ENCODE measurements at places on chromosomes 2 and 18.
A peak's percentile ranks its signal among the peaks of the same experiment; 100 is the strongest.

- no peak for DNase-seq
Measured at GRCh38 chr2:141513853-141514252, 617.0 kb downstream of the LRP1B start.

DNA sequence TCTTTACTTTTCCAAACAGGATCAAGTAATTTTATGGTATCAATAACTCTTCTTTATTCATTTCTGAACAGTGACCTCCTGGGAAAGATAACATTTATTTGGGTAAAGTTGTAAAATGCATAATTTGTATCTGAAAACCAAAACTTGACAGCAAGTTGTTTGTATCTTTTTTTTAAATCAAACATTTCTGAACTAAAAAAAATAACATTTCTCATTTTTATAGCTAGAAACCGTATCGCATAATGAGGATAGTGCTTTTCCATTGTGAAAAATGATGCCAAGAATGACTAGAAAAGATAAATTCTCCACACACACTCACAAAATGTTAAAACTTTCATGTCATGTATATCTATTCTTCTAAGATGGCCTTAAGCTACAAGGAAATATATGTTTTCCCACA lies 578.2 kb downstream of the RIT2 start:
- DNase-seq: no peak

GRCh38 chr2:41949883-41950665 lies 97.7 kb upstream of the PKDCC start:
- DNase-seq: no peak

DNA sequence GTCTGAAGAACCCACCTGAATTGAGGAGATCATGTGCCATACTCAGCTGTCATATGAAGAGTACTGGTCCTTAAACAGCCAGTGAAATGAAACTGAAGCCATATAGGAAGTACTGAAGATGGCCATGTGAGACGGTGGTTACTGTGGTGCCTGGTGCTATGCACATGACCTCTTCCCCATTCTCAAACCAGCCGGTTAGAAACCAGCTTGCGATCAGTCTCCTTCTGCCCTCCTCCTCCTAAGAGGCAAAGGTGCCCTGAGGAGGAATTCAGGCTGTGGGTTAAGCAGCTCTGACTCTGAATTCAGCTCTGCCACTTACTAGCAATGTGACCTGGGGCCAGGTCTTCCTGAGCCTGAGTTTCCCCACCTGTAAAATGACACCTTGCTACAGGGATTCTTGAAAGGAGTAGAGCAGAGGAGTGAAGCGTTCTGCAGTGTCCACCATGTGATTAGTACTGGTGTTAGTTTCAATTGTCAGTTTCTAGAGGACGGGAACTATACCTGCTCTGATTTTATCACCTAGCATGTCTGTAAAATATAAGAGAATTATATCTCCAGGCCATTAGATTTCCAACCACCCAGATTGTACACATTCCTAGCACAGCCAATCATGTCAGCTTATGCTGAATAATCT lies 5.1 kb downstream of the FECH start:
- no peak for DNase-seq

DNA sequence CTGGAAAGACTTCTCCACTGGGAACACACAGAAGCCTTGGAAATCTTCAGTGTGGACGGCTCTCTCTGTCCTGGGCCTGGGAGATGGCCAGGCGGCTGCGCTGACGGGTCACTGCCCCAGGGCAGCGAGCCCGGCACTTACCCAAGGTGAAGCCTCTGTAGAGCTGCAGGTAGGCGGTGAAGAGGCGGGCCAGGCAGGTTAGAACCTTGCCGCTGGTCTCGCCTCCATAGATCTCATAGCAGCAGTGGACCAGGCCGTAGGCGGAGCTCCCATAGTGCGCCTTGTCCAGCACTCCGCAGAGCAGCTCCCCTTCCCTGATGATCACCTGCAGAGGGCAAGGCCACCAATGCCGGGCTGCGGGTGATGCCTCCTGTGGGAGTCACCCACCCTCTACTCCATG lies 53.0 kb downstream of the POLR1A start:
- no peak for DNase-seq

GRCh38 chr2:105644174-105644980 lies 100.3 kb upstream of the NCK2 start:
- peak; percentile 26 for DNase-seq

- DNase-seq: no peak
Measured at GRCh38 chr2:208148803-208149202, 2.8 kb upstream of the CRYGB start.

DNA sequence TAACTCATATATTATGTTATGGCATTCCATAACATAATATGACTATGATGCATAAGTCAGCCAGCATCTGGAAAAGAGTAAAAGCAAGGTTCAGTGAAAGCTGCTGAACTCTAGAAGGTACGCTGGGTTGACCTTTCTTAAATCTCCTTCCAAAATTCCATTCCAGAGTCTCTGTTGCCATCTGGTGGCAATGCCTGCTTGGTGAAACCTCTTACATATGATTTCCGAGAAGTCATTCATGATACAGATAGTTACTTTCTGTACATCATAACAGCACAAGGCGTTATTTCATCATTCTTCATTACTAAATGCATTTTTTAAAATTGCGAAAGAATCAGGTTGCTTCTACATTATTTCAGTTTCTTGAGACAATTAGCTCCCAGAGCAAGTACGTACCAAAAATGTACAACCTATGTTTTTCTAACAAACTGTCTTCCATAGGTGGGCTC lies 7.0 kb upstream of the EPG5 start:
- peak; percentile 51 for DNase-seq

GRCh38 chr2:220785178-220785577 lies 786.9 kb downstream of the EPHA4 start:
- no peak for DNase-seq

GRCh38 chr2:237280939-237281338 lies 133.0 kb downstream of the COL6A3 start:
- no peak for DNase-seq

- DNase-seq: no peak
Measured at GRCh38 chr18:3012136-3013023, 564 bp downstream of the LPIN2 start.

DNA sequence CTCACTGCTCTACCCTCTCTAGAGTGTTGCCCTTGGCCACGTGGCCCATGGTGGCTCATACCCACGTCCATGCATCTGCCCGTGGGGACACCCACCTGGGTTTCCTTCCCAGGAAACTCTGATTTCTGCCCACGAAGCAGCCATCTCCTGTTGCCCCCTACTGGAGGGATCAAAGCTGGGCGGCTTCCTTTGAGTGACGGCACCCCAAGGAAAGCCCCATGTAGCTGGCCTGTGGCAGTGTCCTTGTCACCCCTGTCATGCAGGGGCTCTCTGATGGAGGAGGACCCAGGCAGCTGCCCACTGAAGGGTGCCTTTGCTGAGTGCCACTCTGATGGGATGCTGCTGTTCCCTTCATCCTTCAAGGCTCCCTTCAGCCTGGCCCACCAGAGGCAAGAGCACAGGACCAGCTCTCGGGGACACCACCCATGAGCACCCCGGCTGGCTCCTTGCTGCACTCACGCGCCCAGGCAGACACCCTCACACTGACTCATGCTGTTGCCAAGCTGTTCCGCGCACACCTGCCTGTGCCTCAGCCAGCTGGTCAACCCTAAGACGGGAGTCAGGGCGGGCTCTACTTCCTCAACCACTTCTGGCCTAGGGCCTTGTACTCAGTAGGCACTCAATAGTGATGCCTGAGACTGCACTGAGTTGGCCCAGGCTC lies 101.1 kb downstream of the CTIF start:
- DNase-seq: no peak

DNA sequence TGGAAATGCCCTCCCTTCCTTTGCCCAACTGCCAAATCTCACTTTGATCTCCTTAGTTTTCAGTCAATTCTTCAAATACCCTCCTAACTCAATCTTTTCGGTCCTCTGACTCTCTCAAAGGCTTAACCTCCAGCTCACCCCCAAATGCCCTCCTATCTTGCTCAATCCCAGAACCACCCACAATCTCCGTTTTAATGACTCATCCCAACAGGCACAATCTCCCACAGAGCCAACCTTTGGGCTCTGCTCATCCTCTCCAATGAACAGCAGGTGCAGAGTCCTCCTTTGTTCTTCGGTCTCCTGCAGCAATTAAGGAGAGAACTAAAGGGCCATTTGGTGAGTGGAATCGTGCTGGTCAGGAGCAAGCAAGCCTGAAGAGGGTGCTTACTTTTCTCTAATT lies 366.1 kb upstream of the CRIM1 start:
- no peak for DNase-seq

DNA sequence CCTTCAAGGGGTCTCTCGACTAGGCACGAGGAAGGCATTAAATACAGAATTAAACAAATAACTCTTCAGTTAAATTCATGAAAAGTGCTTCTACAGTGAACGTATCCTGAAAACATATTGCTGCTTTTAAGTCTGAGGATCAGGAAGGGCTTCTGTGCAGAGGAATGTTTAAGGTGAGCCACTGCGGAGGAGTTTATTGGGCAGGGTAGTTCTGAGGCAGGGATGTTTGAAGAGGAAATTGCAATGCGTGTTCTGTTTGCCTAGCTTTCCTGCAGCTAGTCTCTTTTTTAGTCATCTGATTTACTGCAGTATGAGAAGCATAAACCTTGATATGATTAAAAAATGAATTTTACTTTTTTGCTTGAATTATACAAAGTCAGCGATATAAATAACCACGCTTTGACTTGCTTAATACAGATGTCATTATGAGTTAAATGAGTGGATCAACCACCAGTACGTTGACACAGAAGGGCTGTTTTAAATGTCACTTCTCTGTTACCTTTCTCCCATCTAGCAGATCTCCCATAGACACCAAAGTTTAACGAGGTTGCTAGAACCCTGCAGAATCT lies 98.7 kb downstream of the CTNNA2 start:
- no peak for DNase-seq

DNA sequence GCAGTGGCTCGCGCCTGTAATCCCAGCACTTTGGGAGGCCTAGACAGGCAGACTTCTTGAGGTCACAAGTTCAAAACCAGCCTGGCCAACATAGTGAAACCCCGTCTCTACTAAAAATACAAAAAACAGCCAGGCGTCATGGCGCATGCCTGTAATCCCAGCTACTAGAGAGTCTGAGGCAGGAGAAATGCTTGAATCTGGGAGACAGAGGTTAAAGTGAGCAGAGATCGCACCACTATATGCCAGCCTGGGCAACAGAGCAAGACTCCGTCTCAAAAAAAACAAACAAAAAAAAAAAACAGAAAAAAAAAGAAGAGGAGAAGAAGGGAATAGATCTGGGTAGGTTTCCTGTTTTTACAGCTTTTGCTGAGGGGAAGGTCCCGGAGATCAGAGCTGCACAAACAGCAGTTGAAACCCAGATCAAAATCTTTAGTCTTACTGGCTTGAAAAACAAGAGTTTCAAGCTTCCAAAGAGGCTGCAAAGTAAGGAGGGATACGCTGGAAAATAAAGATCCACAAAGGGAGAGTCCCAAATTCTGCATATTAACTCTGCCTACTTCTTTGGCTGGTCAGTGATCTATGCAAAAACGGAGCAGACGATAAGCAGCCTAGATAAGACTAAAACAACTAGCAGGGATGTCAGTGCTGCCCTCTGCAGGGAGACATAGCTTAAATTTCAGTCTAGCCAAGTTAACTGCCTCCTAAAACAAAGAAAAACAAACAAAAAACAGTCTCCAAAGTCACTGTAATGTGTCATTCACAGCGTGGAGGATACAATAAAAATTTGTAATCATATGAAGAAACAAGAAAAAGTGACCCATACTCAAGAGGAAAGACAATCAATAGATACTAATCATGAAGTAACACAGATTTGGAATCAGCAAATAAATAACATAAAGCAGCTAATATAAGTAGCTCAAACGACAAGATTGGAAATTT lies 74.1 kb downstream of the TLK1 start:
- no peak for DNase-seq

- no peak for DNase-seq
Measured at GRCh38 chr2:101349893-101350662, 37.2 kb downstream of the CREG2 start.

DNA sequence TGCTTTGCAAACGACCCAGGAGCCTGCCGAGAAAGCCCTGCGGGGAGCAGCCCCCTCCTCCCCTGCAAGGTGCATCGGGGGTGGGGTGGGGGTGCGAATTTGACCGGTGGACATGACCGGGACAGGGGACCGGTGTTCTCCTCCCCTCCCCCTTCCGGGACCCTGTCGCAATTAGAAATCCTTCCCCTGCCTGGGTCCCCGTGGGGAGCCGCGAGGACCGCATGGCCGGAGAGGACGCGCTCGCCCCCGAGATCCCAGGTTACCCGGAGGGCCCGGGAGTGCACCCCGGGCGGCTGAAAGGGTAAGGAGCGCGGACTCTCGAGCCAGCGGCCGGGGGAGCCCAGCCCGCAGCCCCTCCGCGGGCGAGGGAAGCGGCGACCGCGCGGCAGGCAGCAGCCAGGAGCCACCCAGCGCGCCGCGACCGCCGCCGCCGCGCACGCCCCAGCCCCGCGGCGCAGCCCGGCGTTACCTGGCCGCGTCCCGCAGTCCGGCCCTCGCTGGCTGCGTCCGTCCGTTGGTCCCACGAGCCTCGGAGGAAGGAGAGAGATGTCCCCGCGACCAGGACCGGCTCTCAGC lies 482 bp downstream of the DLGAP1 start:
- no peak for DNase-seq

GRCh38 chr18:59743566-59743965 lies 46.3 kb upstream of the CCBE1 start:
- no peak for DNase-seq

- no peak for DNase-seq
Measured at GRCh38 chr2:102603904-102604303, 15.4 kb upstream of the SLC9A2 start.

GRCh38 chr18:58581265-58581664 lies 47.6 kb downstream of the ALPK2 start:
- no peak for DNase-seq

- DNase-seq: no peak
Measured at GRCh38 chr2:88261725-88262124, 91.6 kb downstream of the THNSL2 start.

DNA sequence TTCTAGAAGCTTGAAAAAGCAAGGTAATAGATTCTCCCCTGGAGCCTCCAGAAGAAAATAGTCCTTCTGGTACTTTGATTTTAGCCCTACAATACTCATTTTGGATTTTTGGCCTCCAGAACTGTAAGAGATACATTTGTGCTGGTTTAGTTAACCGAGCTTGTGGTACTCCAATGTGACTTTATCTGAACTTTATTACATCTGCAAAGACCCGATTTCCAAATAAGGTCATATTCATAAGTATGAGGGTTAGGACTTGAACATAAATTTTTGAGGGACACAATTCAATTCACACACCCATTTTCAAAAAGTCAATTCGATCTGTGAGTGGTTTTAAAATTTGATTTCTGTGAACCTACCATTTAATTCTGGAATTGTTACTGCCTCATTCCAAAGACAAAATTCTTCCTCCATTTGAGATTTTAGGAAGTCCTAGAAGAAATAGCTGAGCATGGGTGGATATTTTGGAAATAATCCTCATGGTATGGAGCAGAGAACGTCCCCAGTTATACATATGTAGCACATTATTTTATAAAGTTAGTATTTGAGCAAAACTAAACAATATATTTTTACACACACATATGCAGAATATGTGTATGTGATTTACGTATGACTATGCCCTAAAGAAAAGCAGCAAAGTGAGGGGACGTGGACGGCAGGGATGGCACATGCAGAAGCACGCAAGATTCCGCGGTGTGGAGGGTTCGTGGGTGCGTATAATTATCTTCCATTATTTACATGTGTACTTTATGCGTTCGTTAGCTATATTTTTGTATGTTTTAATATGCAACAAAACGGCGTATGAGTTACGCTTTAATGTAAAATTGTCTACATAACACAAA lies 905 bp upstream of the NUP35 start:
- no peak for DNase-seq
